ENCODE measurements at places on chromosomes 6 and 20. TPM values are rescaled to one million over a fixed set of nuclear protein-coding genes. Genes with fewer than 3 reads are reported as not detected.

Gene AKAP12
- total RNA-seq: 28.7 TPM

Gene CST7
- not detected for total RNA-seq

Gene PAK5
- not detected for total RNA-seq

Gene NKAIN2
- total RNA-seq: not detected

Gene WFDC5
- 0.51 TPM for total RNA-seq

Gene SIM1
- total RNA-seq: not detected

Gene PSORS1C2
- not detected for total RNA-seq

Gene FUT9
- not detected for total RNA-seq

Gene MEI4
- not detected for total RNA-seq

Gene OPN5
- total RNA-seq: not detected

Gene TINAG
- total RNA-seq: not detected

Gene PRR18
- total RNA-seq: not detected

Gene CALHM6
- 3.2 TPM for total RNA-seq

Gene TGIF2
- total RNA-seq: 16.3 TPM

Gene ADTRP
- total RNA-seq: 3.1 TPM

Gene ERVFRD-1
- total RNA-seq: not detected

Gene RAET1L
- total RNA-seq: 1.1 TPM

Gene GID8
- total RNA-seq: 25.5 TPM

Gene PI16
- total RNA-seq: not detected

Gene PMEPA1
- total RNA-seq: 50.3 TPM

Gene E2F1
- 16.5 TPM for total RNA-seq

Gene SNX9
- 56.1 TPM for total RNA-seq

Gene KIAA0408
- not detected for total RNA-seq

Gene IL17F
- not detected for total RNA-seq

Gene PANK2
- 35.4 TPM for total RNA-seq

Gene CALHM4
- total RNA-seq: 0.10 TPM

Gene PRRC2A
- total RNA-seq: 126 TPM

Gene GPR6
- not detected for total RNA-seq

Gene PRND
- not detected for total RNA-seq

Gene BPIFB1
- not detected for total RNA-seq

Gene MYCT1
- not detected for total RNA-seq

Gene FYN
- 61.1 TPM for total RNA-seq

Gene LRRC1
- total RNA-seq: 23.6 TPM

Gene RBBP8NL
- total RNA-seq: not detected

Gene SPATS1
- not detected for total RNA-seq

Gene TMEM244
- not detected for total RNA-seq

Gene SLC26A8
- total RNA-seq: not detected

Gene B3GALT4
- 1.1 TPM for total RNA-seq

Gene SLC22A3
- 2.2 TPM for total RNA-seq

Gene SPATA2
- total RNA-seq: 5.6 TPM

Gene PDE7B
- not detected for total RNA-seq
